ENCODE measurements at places on chromosomes 4 and X. TPM values are rescaled to one million over a fixed set of nuclear protein-coding genes. Genes with fewer than 3 reads are reported as not detected.

The SLC26A1 gene
- total RNA-seq = 0.44 TPM

The ASMT gene
- not detected for total RNA-seq

The SHROOM2 gene
- not detected for total RNA-seq

The PWWP3B gene
- not detected for total RNA-seq

The HEPH gene
- total RNA-seq = not detected

The CLIC2 gene
- total RNA-seq = 0.73 TPM

The SULT1E1 gene
- total RNA-seq = not detected

The LDB2 gene
- total RNA-seq = not detected

The P2RY10 gene
- 75.2 TPM for total RNA-seq

- H3K27ac ChIP-seq = no peak overlapping the region
- H3K27me3 ChIP-seq = no peaks in the 10 kb centered on the region
- H3K36me3 ChIP-seq = no peaks in the 10 kb centered on the region
- DNase-seq = no peak
Observed at GRCh38 chr4:107468812-107469211, 251.2 kb downstream of the PAPSS1 start.

- H3K4me3 ChIP-seq = no peak within 1 kb of the TSS
- no peaks in the 10 kb centered on the region for H3K36me3 ChIP-seq
- peaks cover 11% of the 10 kb centered on the region for H3K4me1 ChIP-seq
- peaks cover 7% of the 10 kb centered on the region for H3K27me3 ChIP-seq
- peak; percentile 6 for DNase-seq
Observed at GRCh38 chr4:167234316-167234881, at the start of gene SPOCK3. Gene SPOCK3 (minus strand): TSS chr4:167234494.

DNA sequence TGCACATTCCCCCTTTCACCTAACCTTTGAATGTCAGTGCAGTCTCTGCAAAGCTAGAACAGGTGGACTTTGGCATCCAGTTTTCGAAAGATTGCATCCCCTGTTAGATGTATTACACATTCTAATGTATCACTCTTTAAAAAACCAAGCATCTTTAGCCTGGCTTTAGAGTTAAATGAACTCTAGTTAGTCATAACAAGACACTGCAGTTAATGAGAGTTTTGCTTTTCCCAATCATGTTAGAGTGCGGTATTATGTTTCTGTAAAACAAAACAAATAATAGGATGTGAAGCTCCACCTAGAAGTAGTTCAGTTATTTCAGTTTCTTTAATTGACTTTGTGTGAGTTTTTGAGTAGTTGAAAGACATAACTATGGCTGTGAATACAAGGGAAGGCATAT is 42.2 kb downstream of the PARM1 start:
- no peaks in the 10 kb centered on the region for H3K4me1 ChIP-seq
- H3K27me3 ChIP-seq = peaks cover 2% of the 10 kb centered on the region
- peaks cover 2% of the 10 kb centered on the region for H3K36me3 ChIP-seq

DNA sequence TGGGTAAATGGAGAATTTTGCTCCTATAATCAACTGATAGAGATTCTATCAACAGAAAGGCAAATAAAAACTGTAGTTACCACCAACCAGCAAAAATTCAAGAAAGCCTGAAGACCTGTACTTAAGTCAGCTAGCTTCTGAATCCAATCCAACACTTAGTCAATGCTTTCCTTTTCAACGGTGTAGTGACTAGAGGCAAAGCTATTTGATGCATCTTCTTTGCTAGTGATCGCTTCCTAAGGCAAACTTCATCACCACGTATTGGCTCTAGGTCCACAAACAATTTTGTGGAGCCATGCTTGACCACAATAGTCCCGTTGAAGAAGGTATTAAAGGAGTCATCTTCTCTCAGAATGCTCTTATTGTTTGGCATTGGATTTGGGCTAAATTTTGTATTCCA is 25.0 kb upstream of the UBA6 start:
- H3K4me3 ChIP-seq = no peak overlapping the region
- no peaks in the 10 kb centered on the region for H3K27me3 ChIP-seq
- H3K4me1 ChIP-seq = no peaks in the 10 kb centered on the region
- DNase-seq = no peak
- peaks cover 27% of the 10 kb centered on the region for H3K36me3 ChIP-seq

GRCh38 chrX:72019487-72019886 is 108.8 kb downstream of the NHSL2 start:
- DNase-seq = no peak
- H3K27ac ChIP-seq = no peak overlapping the region
- peaks cover 40% of the 10 kb centered on the region for H3K27me3 ChIP-seq

DNA sequence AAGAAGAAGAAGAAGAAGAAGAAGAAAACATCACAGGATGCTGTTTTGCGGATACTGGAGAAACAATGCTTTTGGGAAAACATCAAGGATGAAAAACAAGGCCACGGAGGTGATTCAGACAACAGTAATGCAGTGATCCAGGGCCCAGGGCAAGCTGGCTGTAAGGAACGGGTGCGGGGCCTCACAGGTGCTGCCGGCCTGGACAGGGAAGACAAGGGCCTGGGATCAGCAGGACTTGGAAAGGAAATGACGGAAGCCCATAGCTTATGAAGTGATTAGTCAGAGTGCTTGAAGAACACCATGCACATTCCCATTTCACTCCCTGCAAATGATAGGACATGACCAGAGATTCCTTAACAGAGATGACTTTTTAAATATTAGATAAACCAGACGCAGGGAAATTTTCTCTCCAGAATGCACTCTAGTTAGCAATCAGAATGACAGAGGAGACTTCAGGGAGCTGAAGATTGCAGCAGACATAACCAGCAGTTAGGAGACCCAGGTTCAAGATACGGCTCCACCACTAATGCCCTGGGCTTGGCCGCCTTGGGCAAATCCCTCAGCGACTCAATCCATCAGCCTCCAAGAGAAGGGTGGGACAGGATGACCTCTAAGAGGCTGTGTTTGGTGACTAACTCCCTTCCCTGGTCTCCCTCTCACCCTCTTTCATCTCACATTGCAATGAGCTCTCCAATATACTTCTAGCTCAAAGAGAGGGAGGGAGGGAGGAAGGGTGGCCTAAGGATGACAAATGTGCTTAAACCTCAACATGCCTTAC is 54.1 kb downstream of the APBB2 start:
- no peak overlapping the region for H3K27ac ChIP-seq
- DNase-seq = no peak
- H3K36me3 ChIP-seq = no peaks in the 10 kb centered on the region
- H3K27me3 ChIP-seq = peaks cover 19% of the 10 kb centered on the region
- H3K4me1 ChIP-seq = no peaks in the 10 kb centered on the region

DNA sequence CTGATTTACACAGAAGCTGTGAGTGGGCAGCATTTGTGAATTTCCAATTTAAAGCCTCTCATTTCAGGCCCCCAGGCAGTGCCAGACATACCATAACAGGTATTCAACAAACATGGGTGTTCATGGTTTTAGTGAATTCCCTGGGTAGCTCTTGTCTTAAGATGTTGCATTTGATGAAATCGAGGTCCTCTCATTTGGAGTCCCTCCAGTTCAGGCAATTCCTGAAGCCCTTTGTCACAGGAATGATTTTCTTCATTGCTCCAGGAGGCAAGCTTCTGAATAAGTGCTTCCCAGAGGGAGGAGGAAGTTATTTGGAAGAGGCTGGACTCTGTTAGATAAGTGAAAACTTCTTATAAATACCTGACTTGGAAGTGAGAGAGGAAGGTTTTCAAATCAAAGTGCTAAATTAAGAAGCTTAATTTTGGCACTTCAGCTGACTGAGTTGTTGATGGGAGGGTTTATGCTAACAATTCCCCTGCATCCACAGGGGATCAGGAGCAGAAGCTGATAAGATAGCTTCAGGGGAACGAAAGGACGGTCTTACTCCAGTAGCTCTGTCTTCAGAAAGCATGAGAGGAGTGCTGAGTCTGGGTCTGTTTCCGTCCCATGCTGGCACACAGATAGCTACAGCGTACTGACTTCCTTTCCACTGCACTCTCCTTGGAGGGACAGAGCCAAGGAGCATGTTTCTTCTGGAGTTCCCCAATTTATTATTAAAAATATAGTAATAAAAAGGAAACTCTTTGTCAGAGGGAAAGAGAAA is 543.1 kb downstream of the GBA3 start:
- DNase-seq = no peak
- no peaks in the 10 kb centered on the region for H3K4me1 ChIP-seq
- no peak overlapping the region for H3K4me3 ChIP-seq
- H3K27ac ChIP-seq = no peak overlapping the region

DNA sequence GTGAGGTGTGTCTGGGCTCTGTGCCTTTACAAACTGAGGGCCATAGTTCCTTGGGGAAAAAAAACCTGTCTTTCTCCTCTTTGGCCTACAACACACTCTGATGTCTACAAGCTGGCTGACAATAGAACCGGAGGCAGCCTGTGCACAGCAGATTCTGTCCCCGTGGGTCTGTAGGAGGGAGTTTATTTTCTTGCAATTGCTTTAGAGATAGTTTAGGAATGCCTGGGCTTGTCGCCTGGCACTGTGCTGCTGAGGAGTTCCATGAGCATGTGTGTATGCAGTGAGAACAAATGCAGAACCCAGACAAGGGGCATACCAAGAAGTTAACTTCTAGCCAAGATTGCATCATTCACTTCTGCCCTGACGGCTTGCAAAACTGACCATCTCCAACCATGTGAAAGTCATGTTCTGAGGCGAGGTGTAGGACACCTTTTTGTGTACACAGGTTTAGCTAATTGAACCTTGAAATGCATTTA is 54.1 kb downstream of the CCNI start:
- H3K4me1 ChIP-seq = no peaks in the 10 kb centered on the region
- H3K4me3 ChIP-seq = no peak overlapping the region
- H3K27me3 ChIP-seq = no peaks in the 10 kb centered on the region

- H3K4me1 ChIP-seq = peaks cover 2% of the 10 kb centered on the region
- no peaks in the 10 kb centered on the region for H3K36me3 ChIP-seq
- H3K27me3 ChIP-seq = no peaks in the 10 kb centered on the region
- no peak for DNase-seq
- H3K27ac ChIP-seq = no peak overlapping the region
Observed at GRCh38 chrX:12768491-12768890, 22.7 kb upstream of the PRPS2 start.

- H3K4me3 ChIP-seq = no peak overlapping the region
- H3K36me3 ChIP-seq = no peaks in the 10 kb centered on the region
- no peak overlapping the region for H3K27ac ChIP-seq
- no peaks in the 10 kb centered on the region for H3K27me3 ChIP-seq
- no peak for DNase-seq
- H3K4me1 ChIP-seq = peaks cover 2% of the 10 kb centered on the region
Observed at GRCh38 chrX:111040377-111041017, 55.5 kb upstream of the PAK3 start.

DNA sequence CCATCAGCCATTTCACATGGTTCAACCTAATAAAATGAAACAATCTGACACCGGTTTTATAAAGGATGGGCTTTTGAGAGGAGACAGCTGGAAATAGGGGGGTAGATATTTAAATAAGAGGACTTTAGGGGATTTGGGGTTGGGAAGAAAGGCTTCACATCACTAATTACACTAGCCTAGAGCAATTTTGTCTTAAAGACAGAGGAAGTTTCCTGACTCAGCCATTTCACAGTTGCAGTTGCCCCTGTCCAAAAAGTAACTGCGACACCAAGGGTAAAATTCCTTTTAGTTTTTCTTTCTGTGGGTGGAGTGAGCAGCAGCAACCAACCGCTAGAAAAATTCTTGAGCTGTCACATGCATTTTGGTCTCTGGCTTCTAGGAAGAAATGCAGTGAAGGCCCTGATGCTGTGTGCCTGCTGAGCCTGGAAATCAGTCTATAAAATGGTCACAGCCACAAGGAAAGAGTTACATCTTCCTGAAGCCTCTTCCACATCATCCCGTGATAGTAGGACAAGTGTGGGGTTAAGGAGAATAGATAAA is 233.6 kb downstream of the ZNF674 start:
- no peaks in the 10 kb centered on the region for H3K27me3 ChIP-seq
- no peaks in the 10 kb centered on the region for H3K36me3 ChIP-seq
- DNase-seq = no peak

DNA sequence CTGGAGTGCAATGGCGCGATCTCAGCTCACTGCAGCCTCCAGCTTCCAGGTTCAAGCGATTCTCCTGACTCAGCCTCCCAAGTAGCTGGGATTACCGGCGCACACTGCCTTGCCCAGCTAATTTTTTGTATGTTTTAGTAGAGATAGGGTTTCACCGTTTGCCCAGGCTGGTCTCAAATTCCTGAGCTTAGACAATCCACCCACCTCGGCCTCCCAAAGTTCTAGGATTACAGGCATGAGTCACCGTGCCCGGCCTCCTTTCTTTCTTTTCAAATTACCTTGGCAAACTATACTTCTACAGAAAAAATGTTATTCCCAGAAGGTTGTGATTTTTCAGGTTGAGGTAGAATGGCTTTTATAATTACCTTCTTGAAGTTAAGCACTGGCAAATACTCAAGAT is 321.9 kb upstream of the PRPS2 start:
- H3K4me1 ChIP-seq = no peaks in the 10 kb centered on the region
- H3K27ac ChIP-seq = no peak overlapping the region
- H3K36me3 ChIP-seq = no peaks in the 10 kb centered on the region
- H3K4me3 ChIP-seq = no peak overlapping the region

- H3K27me3 ChIP-seq = peaks cover 25% of the 10 kb centered on the region
- peak overlapping the region; percentile 92 for H3K4me3 ChIP-seq
- peaks cover 41% of the 10 kb centered on the region for H3K4me1 ChIP-seq
Observed at GRCh38 chr4:56655209-56655626, 25.9 kb downstream of the HOPX start.

GRCh38 chrX:71292669-71293365 is 8.7 kb upstream of the ITGB1BP2 start:
- H3K36me3 ChIP-seq = peaks cover 76% of the 10 kb centered on the region
- no peak overlapping the region for H3K4me3 ChIP-seq
- peaks cover 14% of the 10 kb centered on the region for H3K4me1 ChIP-seq
- DNase-seq = no peak
- H3K27ac ChIP-seq = no peak overlapping the region

DNA sequence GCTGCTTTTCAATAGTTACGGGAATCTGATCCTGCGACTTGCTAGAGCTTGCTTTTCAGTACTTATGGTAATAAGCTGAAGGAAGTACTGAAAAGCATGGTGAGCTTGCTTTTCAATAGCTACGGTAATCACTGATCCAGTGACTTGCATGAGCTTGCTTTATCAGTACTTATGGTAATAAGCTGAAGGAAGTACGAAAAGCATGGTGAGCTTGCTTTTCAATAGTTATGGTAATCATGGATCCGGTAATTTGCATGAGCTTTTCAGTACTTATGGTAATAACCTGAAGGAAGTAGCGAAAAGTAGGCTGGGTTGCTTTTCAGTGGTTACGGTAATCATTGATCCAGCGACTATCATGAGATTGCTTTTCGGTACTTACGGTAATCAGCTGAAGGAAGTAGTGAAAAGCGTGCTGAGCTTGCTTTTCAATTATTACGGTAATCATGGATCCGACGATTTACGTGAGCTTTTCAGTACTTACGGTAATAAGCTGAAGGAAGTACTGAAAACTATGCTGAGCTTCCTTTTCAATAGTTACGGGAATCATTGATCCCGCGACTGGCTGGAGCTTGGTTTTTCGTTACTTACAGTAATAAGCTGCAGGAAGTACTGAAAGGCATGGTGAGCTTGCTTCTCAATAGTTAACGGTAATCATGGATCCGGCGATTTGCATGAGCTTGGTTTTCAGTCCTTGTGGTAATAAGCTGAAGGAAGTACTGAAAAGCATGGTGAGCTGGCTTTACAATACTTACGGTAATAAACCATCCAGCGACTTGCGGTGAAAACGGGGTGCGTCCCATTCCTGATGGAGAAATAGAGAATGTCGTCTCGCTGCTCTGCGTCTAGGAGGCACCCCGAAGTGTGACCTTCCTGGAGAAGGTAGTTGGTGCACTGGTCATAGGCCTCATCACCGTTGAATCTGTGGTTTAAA is 6.5 kb downstream of the CRLF2 start:
- no peak overlapping the region for H3K27ac ChIP-seq
- H3K36me3 ChIP-seq = no peaks in the 10 kb centered on the region
- peaks cover 11% of the 10 kb centered on the region for H3K27me3 ChIP-seq
- H3K4me3 ChIP-seq = peak overlapping the region; percentile 61
- peaks cover 34% of the 10 kb centered on the region for H3K4me1 ChIP-seq

Data from naive thymus-derived CD8-positive, alpha-beta T cell (primary cell).